GF-D8 (cell line): ENCODE measurements at places on chromosomes 1 and 21.
A peak's percentile ranks its signal among the peaks of the same experiment; 100 is the strongest.

DNA sequence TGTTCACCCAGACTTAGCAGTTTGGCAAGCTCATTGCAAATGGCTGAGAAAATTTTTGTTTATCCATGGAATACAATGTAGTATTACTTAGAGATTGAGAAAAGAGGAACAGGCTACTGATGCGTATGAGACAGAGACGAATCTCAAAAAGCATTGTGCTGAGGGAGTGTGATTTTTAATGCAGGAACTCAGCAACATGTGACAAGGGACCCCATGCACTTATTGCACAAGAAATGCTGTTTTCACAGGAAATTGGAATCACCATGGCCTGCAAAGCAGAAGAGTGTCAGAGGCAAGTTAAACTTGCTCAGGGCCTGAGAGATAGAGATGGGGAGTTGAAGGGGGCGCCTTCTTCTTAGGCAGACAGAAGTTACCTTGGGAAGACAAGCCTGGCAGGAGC lies 32.6 kb upstream of the TLR5 start:
- no peak for DNase-seq

GRCh38 chr1:220272047-220272840 lies at the start of gene RAB3GAP2:
TSS of gene RAB3GAP2 (minus strand) at chr1:220272453. CDS start at chr1:220272337, 116 bp downstream.
- DNase-seq = peak; percentile 87

DNA sequence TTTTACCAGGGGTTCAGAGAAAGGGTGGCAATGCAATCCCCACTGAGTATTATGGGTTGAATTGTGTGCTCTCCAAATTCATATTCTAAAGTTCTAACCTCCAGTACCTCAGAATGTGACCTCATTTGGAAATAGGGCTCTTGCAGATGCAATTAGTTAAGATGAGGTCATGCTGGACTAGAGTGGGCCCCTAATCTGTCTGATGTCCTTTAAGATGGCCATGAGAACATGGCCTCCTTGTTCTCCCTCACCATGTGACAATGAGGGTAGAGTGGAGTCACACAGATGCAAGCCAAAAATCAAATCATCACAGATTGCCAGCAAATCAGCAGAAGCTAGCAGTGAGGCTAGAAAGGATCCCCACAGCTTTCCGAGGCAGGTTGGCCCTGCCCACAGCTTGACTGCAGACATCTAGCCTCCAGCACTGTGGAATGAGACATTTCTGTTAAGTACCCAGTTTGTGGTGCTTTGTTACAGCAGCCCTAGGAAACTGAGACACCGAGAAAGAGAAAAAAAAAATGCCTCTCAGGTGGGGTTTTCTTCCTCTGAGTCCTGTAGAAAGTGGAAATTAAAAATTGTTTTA lies 25.5 kb upstream of the CREG1 start:
- no peak for DNase-seq

DNA sequence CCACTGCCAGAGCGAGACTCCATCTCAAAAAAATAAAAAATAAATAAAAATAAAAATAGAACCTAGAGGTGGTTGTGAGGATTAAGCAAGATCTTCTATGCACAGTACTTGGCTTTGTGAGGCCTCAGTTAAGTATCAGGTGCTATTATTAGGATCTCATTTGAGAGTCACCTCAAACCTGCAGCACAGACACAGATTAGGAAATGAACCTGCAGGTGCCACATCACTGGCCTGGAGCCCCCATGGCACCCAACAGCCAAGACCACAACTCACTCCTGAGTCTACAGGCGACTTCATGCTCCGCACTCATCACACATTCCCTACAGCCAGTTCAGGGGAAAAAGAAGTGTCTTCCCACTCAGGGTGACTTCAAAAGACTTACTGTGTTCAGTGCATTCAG lies 176.8 kb downstream of the SLC45A1 start:
- DNase-seq = no peak

DNA sequence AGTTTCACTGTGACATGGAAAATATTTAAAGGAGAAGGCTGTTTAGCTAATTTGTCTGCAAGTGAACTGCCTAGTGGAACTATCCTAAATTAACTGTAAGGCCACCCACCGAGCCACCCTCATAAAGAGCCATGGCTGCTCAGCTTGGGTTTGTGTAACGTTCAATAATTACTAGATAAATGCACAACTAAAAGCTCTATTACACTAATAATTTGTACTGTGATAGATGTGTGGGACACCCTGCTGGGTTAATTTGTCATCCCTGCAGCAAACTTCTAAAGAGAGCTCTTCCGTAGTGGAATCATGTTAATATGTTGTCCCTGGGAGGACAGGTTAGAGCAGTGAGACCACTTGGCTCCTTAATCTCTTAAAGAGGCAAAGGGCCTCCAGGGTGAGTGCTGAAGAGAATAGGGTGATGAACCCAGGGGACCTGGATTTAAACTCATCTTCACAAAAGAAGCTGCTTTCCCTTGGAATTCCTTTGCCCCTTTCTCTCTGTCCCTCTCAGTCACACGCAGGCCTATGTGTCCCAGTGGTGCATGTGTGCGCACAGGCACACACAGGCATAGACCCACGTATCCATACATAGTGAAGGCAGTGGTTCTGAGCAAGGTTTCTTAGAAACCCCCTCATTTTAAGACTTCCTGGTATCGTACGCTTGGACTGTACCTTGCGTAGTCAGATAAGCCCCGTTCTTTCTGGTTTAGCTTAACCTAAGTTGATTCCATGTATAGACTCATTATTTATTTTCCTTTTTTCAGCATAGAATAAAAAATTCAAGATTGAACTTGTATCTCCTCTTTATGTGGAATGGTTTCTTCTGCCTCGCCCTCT lies 310.3 kb downstream of the NFIA start:
- no peak for DNase-seq

- DNase-seq = no peak
These were observed 877.7 kb upstream of the PRMT6 start for GRCh38 chr1:106178791-106179190.

DNA sequence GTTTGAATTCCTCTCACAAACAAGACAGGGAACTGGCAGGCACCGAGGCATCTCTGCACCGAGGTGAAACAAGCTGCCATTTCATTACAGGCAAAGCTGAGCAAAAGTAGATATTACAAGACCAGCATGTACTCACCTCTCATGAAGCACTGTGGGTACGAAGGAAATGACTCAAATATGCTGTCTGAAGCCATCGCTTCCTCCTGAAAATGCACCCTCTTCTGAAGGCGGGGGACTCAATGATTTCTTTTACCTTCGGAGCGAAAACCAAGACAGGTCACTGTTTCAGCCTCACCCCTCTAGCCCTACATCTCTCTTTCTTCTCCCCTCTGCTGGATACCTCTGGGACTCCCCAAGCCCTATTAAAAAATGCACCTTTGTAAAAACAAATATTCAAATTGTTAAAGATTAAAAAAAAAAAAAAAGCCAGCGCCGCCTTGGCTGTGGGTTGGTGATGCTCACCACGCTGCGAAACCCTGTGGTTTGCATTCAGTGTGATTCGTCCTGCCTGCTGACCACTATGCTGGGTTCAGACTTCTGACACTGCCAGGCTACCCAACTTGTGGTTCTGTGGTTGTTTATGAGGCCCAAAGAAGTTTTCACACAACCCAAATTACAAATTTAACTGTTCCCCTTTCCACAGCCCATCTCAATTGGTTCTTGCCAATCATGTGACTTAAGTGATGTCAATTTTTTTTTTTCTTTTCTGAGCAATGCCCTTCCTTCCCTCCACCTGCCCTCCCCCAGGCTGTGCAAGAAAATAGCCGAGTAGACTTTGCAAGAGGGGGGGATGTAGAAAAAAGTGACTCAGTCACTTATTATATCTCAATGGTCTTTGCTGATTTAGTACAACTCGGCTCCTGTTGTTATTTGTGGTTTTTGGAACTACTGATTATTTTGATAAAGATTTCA lies at the start of gene RUNX1:
Gene RUNX1, minus strand, starts transcription at position 597 of the 912 bp plus-strand sequence.
- DNase-seq = peak; percentile 100

DNA sequence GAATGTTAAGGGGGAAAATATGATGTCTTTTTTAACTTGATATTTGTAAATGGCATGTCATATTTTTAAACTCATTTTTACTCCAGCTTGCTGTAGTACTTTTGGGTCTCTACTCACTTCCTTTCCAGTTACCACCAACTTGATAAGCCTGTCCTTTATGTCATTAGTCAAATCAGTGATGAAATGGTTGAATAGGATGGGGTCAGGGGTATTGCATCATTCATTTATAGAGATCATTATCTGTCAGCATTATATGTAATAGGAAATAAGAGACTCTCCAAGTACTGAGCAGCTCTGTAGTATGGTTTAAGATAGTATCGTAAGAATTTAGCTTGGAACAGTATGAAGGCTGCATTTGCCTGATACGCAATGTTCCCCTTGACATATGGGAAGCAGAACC lies 227.3 kb downstream of the BRINP3 start:
- DNase-seq = no peak

- no peak for DNase-seq
These were observed 207.4 kb upstream of the NRIP1 start for GRCh38 chr21:15272171-15272570.

DNA sequence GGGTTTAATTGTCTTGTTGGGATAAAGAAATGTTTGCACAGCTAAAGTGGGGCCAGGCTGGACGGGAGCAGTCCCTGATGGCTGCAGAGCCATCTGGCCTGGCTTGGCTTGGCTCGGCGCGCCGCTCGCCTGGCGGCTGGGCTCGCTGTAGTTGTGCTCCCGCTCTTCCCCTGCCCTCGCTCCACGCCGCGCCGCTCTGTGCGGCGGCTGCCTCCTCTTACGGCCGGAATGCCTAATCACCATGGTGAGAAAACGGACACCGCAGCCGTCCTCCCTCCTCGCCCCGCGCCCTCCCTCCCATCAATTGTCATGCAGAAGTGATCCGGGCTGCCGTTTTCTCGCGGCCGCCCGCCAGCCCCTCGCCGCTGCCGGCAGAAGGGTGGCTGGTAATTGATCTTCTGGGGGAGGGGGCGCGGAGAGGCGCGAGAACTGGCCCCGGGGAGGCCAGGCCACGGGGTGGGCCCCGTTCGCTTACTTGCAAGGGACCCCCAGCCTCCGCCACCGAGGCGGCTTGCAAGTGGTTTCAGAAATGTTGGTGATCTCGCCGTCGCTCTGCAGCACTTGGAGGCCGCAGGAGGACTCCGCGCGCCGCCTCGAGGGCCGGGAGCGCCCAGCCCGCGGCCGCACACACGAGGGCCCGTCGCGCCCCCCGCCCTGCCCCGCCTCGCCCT lies 12.4 kb downstream of the RNF220 start:
- peak; percentile 25 for DNase-seq

DNA sequence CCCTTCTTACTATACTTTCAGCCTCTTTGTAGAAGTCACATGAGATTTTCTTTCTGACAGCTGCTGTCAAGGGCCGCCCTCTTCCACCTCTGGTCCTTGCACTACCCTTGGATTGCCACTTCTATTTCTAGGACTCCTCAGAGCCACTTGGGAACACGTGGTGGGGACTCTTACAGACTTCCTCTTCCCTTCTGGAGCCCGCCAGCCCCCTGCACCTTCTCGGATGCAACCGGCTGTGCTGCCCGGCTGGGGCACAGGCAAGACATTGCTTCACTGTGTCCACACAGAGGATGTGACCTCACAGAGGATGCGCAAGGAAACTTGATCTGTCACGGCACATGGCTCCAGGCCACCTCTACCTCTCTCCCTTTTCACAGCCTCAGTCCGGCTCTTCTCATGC lies 2.4 kb upstream of the IKBKE start:
- peak; percentile 92 for DNase-seq

- DNase-seq = peak; percentile 19
These were observed 6.1 kb downstream of the SLC16A4 start for GRCh38 chr1:110384581-110385321.

DNA sequence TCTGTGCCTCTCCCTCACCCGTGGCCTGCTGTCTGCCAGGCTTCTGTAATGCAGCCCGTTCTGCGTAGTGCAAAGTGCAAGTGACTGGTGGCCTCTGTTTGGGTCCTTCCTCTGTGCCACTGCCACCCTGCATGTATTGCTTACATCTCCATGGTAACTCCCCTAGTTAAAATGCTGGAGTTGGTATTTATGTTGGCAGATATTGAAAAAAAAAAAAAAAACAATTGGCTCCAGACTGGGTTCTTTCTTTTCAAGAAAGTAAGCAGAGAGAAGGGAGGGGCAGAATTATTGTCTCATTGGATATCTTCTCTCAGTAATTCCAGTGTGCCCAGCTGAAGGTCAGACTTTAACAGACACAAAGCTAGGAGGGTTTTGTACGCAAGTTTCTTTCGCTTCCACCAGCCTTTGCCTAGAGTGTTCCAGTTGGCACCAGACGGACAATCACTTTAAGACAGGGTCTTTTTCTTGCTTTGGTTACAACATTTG lies 242.3 kb downstream of the PBX1 start:
- no peak for DNase-seq

DNA sequence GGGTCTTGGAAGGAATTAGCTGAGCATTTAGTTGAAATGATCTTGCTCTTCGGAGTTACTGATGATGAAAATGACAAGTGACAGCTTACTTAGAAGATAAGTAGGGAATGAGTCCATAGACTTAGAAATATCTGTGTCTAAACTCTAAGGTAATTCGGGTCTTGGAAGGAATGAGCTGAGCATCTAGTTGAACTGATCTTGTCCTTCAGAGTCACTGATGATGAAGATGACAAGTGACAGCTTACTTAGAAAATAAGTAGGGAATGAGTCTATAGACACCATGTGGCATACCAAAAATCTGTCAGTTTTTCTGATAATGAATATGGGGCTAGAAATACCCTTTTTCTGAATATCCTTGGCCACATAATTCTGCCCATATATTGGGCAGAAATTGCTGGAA lies 14.7 kb downstream of the CTTNBP2NL start:
- no peak for DNase-seq

DNA sequence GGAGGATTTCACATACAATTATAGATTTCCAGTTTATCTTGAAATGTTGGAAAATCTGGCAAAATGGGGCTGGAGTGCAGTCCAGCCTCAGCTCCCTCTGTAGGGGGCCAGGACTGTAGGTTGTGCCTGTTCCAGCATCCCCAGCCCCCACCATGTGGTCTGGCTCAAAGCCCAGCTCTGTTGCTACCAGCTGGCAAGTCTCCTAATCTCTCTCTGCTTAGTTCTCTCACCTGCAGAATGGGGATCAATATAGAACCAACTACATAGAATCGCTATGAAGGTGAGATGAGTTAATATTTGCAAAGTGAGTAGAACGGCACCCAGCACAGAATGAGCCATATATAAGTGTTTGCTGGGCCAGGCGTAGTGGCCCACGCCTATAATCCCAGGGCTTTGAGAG lies 50.0 kb upstream of the TARDBP start:
- no peak for DNase-seq
